ENCODE measurements at places on chromosomes 5 and 9.

DNA sequence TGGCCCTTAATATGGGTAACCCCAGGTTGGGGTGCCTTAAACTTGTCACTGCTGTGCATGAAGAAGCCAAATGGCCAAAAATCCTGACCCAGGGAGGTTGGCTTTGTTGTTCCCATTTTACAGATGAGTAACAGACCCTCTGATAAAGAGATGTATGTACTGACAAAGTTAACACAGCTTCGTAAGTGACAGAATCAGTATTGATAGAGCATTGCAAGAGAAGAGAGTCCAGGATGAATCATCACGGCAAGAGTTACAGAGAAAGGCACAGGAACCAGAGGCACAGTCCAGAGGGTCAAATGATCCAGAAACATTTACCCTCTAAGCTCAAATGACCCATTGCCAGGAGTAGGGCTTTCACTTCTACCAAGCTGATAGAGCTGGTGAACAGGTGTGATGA, 103.8 kb upstream of the SMC2 start:
- DNase-seq, result no peak

- no peak for DNase-seq
Measured at GRCh38 chr9:85859765-85860164, 81.2 kb upstream of the NAA35 start.

DNA sequence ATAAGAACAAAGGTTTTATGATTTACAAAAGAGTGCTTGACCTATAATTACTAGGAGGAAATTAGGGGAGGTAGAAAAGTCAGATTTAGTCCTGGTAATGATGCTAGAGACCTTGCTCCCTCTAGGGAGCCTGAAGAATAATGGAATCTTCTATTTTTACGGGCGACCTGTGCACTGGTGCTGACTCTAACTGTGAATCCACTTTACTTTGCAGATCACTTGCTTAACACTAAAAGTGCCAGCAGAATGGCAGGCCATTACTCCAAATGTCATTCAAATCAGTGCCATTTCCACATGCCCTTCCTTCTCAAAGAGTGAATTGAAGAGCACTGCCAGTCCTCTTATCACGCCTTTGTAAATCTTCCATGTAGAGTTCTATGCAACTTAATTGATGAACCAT, 359.4 kb upstream of the ARRDC3 start:
- no peak for DNase-seq

GRCh38 chr9:72882117-72882775, 70.6 kb downstream of the ALDH1A1 start:
- no peak for DNase-seq

DNA sequence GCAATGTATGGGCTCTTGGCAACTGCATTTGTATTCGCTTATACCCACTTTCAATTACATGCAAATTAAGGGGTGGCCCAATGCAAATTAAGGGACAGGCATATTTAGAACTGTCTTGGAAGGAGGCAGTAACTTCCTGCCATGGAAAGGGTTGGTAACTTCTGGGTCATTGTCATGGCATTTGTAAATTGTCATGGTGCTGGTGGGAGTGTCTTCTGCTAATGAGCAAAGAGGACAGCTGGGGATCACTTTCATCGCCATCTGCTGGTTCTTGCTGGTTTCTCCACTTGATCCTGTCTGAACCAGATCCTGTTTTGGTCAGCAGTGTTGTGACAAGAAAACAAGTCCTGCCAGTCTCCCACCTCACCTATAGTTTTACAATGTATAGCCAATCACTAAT, 23.3 kb upstream of the UGT3A2 start:
- DNase-seq, result no peak

GRCh38 chr5:143435210-143435657, 31.7 kb upstream of the NR3C1 start:
- DNase-seq, result no peak

DNA sequence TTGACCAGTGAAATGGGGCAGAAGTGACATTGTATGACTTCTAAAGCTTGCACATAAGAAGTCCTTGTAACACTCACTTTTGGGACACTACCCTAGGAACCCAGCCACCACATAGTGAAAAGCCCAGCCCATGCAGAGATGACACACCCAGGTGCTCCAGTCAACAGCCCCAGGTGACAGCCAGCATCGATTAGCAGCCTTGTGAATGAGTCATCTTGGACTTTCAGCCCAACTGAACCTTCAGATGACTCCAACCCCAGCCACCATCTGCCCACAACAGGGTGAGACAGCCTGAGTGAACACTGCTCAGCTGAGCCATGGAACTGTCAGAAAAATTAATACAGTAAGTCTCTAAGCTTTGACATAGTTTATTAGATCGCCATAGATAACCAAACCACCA, 458.6 kb downstream of the ZSWIM6 start:
- DNase-seq, result peak; percentile 19

GRCh38 chr5:10678244-10678643, 82.8 kb downstream of the DAP start:
- no peak for DNase-seq

DNA sequence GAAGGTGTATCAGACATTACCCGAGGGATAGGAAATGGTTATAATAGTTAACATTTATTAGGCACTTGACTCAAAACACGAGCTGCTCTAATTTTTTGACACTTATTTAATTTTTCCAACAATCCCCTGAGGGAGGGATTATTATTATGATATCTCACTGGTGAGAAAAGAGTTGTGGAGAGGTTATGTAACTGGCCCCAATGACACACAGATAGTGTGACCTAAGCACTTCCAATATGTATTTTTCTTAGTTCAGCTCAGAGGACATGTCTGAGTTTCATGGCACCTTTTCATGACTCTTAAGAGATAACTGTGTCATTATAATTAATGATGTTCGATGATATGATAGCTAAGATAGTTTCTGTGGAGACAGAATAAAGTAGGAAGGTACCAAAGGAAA, 86.9 kb downstream of the PTCD2 start:
- no peak for DNase-seq

GRCh38 chr5:15995341-15996052, 184.1 kb downstream of the MARCHF11 start:
- DNase-seq, result peak; percentile 43

DNA sequence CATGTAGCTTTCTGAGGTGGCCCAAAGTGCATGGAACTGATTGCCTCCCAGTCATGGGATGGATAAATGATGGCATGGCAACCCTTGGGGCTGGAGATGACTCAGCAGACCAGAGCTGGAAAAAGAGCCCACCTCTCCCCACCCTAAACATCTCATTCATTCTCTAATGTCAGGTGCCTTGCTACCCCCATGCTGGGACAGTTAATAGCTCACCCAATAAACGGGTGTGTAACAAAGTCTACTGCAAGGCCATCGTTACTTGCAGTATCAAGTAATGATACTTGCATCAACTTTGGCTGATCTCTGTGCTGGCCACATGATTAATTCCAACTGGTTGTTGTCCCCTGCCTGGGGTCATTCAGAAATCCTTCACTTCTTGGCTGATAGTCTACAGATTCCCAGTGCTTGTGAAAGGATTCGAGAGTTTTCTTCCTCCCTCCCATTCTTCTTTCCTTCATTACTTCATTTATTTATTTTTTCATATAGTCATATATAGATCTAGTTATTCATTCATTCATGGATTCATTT, 122.8 kb upstream of the TRIM32 start:
- DNase-seq, result no peak

Data from urothelium cell line (cell line).